ENCODE measurements at places on chromosomes 7 and 10.

- no peak for DNase-seq
Measured at GRCh38 chr7:124086843-124087242, 54.0 kb upstream of the TMEM229A start.

DNA sequence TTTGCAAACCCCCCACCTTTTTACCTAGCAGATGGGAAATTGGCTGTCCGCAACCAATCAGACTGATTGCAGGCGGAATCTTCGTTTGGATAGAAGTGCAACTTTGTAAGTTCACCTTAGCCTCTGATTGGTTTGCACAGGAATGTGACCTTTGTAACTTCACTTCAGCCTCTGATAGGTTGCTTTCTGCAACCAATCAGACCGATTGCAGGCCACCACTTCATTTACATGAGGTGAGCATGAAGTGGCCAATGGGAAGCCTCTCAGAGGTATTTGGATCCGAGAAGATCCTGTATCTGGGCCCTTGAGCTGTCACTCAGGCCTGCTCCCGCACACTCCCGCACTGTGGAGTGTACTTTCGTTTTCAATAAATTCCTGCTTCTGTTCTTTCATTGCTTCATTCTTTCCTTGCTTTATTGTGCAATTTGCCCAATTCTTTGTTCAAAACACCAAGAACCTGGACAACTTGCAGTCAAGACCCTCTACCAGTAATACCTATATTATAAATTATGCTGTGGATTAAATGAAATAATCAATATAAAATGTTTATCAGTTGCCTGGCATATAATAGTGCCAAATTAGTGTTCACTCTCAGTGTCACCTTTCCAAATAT lies 491.4 kb downstream of the PLXNA4 start:
- DNase-seq: no peak

- DNase-seq: no peak
Measured at GRCh38 chr10:103458720-103459119, at the start of gene CALHM1. CALHM1 (minus strand) TSS chr10:103458900; CDS start chr10:103458751, 149 bp downstream.

DNA sequence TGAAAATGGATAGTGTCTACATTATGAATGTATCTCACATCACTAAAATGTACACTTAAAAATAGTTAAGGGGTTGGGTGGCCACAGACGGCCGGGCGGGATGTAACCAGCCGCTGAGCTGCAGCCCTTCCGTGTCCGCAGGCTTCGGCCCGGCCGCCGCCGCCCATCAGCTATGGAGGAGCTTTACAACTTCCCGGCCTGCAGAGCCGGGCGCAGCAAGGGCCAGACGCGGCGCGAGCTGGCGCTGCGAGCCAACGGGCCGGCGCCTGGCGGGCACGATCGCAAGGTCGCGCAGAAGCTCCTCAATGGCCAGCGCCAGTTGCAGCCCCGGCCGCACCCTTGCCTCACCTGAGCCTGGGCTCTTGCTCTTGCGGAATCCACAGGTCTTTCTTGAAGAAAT lies 69.1 kb downstream of the KMT2C start:
- DNase-seq: no peak

DNA sequence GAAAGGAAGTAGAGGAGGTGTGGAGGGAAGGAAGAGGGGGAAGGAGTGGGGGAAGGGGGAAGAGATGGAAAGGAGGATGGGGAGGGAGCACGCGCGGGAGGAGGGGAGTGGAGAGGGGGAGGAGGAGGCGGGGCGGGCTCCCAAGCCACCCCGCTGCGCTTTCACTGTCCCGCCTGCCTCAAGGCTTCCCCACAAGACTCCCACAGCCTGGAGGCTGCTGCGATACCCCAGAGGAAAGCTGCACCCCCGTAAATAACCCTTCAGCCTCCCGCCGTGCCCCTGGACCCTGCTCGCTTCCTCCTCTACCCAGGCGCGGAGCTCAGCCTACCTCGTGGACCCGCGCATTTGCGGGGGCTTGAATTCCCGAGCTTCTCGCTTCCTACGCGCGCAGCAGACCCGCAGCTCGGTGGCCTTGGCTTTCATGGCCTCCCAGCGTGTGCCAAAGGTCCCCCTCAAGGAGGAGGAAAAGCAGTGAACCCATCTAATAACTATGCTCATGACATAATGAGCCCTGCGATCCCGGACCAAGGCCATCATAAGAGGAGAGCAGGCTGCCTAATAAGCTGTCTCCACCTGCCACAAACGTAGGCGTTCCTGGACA lies at the start of gene C10orf67:
C10orf67 (minus strand) TSS at position 557 of the 601 bp plus-strand sequence; CDS start at position 534, 23 bp downstream.
- DNase-seq: peak; percentile 29

DNA sequence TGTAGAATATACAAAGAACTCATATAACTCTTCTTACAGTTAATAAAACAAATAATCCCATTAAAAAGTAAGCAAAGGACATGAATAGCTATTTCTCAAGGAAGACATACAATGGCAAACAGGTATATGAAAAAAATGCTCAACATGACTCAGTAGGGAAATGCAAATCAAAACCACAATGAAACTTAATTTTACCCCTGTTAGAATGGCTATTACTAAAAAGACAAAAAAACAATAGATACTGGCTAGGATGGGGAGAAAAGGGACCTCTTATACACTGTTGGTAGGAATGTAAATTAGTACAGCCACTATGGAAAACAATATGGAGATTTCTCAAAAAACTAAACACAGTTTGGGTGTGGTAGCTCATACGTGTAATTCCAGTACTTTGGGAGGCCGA lies 37.8 kb downstream of the HERPUD2 start:
- DNase-seq: no peak

GRCh38 chr7:12596225-12596790 lies 25.8 kb downstream of the SCIN start:
- no peak for DNase-seq

DNA sequence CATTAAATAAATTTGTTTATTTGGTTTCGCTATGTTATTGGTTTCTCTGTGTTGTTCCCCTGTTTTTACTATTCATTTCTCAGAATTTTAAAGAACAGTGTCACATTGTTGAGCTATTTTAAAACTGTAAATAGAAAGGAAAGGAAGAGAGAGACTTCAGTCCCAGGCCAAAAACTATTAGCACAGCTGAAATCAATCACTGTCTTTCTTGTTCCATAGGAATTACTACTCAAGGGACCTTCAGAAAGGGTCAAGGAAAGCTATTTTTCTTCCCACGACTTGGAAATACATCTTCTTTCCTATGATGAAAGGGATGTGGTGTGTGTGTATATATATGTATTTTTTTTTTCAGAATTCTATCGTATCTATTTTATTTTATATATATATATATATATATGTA lies 29.0 kb upstream of the GNAT3 start:
- no peak for DNase-seq

DNA sequence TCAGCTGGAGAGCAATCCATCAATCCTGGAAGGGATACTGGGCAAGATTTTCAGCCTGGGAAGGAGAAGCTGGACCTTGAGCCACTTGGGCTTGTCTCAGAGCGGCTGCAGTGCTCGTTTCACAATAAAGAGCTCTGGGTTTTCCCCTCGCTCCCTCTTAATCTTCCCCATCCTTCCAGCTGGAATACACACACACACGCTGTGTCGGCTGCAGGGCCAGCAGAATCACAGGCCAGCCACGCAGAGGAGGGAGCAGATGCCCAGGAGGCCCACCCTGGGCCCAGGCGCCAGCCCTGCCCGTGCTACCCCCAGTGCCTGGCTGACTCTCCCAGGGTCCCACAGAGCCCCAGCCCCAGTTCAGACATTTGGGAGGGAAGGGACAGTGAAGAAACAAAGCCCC lies 255.1 kb downstream of the TNS3 start:
- DNase-seq: no peak

DNA sequence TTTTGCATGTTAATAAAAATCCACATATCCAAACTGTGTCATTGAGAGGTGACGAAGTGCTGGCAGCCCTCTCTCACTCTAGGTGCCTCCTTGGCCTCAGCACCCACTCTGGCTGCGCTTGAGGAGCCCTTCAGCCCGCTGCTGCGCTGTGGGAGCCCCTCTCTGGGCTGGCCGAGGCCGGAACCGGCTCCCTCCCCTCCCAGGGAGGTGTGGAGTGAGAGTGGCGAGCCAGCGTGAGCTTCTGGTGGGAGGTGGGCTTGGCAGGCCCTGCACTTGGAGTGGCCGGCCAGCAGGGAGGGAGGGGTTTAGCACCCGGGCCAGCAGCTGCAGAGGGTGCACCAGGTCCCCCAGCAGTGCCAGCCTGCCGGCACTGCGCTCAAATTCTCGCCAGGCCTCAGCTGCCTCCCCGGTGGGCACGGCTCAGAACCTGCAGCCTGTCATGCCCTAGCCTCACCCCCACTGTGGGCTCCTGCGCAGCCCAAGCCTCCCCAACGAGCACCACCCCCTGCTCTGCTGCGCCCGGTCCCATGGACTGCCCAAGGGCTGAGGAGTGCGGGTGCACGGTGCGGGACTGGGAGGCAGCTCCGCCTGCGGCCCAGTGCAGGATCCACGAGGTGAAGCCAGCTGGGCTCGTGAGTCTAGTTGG lies 11.1 kb downstream of the YAE1 start:
- DNase-seq: no peak

- no peak for DNase-seq
Measured at GRCh38 chr10:85400981-85401695, 965.5 kb downstream of the GRID1 start.

DNA sequence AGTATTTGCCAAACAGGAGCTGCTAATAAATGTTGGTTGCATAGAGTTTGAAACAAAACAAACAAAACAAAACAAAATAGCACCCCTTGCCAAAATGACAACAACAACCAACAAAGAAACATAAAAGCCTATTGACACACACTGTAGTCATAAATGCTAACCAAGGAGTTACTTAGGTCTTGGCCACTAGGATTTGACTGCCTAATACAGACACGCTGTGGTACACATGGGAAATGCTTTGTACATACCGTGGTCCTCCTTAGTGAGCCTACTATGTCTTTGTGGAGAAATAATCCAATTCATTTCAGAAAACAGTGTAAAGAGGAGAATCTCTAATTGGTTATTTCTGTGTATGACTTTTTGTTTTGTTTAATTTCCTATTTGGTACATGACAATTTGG lies 53.2 kb upstream of the MTPN start:
- no peak for DNase-seq

DNA sequence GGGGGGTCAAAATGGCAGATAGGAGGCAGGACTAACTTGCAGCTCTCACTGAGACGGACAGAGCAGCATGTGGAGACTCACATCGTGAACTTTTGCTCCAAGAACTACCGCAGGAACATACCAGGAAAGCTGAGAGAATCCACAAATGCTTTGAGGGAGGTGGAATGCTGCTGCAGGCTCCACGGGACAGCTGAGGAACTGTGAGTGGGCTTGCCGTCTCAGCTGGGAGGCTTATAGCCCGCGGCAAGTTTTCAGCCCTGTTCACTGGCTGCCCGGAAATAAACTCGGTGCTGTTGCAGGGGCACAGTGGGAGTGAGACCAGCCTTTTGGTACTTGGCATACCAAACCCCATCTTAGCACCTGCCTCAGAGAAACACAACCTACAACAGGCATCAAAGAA lies 19.1 kb upstream of the WDR11 start:
- no peak for DNase-seq

- no peak for DNase-seq
Measured at GRCh38 chr10:91043173-91043910, 122.5 kb upstream of the ANKRD1 start.

DNA sequence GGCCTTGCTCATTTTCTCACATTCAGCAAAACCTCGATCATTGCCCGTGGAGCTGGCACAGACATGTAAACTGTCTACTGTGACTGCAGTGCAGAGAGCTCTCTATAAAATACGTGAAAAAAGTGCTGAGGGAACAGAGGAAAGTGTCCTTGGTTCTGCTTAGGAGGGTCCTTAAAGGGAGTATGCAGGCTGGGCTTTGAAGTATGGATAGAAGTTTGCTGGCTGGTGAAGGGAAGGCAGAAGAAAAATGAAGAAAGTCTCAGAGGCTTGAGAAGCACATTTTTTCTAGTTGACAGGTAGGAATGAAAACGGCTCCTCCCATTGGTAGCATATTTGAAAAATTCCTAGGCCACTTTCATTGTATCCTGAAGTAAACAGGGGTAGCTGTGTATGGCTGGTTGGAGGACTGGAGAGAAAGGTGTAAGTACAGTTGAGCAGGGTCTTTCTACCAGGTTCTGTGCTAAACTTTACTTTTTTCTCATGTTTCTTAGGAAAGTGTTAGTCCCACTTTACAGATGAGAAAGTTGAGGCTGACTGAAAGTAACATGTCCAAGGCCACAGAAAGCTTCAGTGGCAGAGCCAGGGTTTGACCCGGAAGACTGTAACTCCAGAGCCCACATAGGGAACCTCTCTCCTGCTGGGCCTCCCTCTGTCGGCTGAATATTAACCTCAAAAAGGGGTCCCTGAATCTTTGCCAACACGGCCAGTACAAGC lies 63.0 kb upstream of the PPIF start:
- no peak for DNase-seq

GRCh38 chr7:35593899-35594298 lies 101.0 kb downstream of the HERPUD2 start:
- DNase-seq: no peak

DNA sequence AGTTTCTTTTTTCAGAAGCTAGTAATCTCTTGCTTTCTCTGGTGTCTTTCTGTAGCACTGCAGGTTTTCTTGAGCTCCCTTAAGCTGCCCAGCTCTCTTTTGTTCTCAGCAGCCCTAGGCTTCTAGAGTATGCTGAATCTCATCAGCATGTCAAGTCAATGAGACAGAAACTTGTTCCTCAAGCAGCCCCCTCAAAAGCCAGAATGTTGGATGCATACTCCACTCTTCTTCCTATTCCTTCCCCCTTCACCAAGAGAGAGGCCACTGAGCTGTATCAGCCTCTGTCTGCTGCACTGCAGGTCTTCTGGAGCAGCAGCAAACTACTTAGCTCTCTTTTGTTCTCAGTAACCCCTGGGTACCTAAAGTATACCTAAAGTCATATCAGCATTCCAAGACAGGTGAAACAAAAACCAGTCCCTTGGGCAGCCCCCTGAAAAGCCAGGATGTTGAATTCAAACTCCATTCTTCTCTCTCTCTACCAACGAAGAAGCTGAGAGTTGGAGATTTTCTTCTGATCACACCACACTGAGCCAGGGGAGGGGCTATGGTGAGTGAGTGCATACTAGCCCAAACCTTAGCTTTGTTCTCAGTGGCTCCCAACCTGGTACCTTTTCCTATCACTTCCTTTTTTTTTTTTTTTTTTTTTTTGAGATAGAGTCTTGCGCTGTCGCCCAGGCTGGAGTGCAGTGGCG lies 73.3 kb upstream of the WAC start:
- no peak for DNase-seq

DNA sequence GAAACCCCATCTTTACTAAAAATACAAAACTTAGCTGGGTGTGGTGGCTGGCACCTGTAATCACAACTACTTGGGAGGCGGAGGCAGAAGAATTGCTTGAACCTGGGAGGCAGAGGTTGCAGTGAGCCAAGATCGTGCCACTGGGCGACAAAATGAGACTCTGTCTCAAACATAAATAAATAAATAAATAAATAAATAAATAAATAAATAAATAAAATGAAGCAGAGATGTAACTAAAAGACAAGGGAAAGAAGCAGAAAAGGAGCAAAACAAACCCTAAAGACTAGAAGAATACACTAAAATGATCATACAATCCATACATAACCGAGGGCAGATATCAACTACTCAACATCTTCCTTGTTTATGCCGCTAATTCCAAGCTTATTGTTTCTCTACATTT lies 209.8 kb downstream of the TYW1 start:
- DNase-seq: no peak

Measured in stimulated activated CD4-positive, alpha-beta T cell treated with anti-CD3 and anti-CD28 coated beads, TNF-alpha, amount 100 ng/mL, for 4 hours (primary cell).